NCI-H524 treated with DMSO at 0.1 percent for 48 hours (cell line): ENCODE measurements at places on chromosomes 4 and X.

- no peak for DNase-seq
Observed at GRCh38 chr4:170721812-170722373, 632.1 kb upstream of the AADAT start.

GRCh38 chrX:107576392-107576791 is 51.9 kb upstream of the PRPS1 start:
- DNase-seq, result no peak

GRCh38 chrX:55160685-55161552 is 59.2 kb upstream of the PAGE5 start:
- DNase-seq, result peak; percentile 87

GRCh38 chr4:189204616-189205015 is 736.1 kb upstream of the FRG1 start:
- DNase-seq, result no peak

- no peak for DNase-seq
Observed at GRCh38 chr4:142091085-142091513, 454.7 kb downstream of the IL15 start.

DNA sequence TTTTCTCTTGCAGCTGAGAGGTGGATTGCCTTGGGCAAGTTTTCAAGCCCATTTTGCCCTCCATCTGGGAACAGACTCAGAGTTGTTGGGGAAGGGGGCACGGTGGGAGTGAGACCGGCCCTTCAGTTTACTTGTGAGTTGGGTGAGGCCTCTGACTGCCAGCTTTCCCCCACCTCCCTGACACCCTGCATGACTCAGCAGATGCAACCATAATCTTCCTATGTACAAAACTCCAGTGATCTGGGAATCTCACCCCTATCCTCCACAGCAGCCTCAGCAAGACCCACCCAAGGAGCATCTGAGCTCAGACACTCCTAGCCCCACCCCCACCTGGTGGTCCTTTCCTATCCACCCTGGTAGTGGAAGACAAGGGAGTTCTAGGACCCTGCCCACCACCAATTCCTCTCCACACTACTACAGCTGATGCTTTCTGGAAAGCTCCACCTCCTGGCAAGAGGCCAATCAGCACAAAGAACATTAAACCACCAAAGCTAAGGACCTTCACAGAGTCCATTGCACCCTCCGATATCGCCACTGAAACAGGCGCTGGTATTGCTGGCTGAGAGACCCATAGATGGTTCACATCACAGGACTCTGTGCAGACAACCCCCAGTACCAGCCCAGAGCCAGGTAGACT is 99.4 kb upstream of the STK26 start:
- DNase-seq, result no peak

GRCh38 chrX:129523079-129523911 is at the start of gene SMARCA1:
Gene SMARCA1 (minus strand): TSS chrX:129523490. CDS start chrX:129523370, 120 bp downstream.
- DNase-seq, result no peak

DNA sequence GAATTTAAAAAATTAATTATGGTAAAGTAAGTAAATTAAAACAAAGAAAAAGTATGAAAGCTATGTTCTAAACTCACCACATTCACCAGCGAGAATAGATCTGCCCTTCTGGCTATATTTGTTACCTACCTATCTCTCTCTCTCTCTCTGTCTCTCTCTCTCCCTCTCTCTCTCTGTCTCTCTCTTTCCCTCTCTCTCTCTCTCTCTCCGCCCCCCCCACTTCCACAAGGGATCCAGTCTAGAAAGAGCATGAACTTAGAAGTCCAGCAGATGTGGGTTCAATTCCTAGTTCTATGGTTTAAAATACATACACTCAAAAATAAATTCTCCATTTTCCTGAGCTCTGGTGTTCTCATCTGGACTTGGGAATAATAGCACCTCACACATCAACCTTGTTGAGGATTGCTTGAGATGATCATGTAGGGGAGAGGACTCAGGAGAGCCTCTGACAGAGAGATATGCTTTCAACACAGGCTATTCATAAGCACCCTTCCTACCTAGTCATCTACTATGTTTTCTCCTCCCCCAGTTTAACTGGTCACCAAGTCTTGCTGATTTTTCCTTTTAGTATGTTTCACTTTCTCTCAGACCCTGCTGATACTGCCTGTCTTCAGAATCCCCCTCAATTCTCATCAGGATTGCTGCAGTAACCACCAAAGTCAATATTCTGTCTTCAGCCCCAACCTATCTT is 64.7 kb downstream of the SLC7A11 start:
- no peak for DNase-seq
